ENCODE measurements at places on chromosomes 3 and 15. TPM values are rescaled to one million over a fixed set of nuclear protein-coding genes. Genes with fewer than 3 reads are reported as not detected.

GRCh38 chr15:64282701-64283100 is 73.3 kb downstream of the CSNK1G1 start:
- no peak for DNase-seq

- DNase-seq, result no peak
These were observed 492.6 kb downstream of the SQOR start for GRCh38 chr15:46127361-46127874.

- DNase-seq, result no peak
These were observed 214.8 kb downstream of the KCNH8 start for GRCh38 chr3:19363071-19363470.

- DNase-seq, result no peak
These were observed 169.3 kb downstream of the ADAMTS9 start for GRCh38 chr3:64518496-64518895.

GRCh38 chr3:175672119-175672689 is 813.1 kb downstream of the NAALADL2 start:
- DNase-seq, result no peak

DNA sequence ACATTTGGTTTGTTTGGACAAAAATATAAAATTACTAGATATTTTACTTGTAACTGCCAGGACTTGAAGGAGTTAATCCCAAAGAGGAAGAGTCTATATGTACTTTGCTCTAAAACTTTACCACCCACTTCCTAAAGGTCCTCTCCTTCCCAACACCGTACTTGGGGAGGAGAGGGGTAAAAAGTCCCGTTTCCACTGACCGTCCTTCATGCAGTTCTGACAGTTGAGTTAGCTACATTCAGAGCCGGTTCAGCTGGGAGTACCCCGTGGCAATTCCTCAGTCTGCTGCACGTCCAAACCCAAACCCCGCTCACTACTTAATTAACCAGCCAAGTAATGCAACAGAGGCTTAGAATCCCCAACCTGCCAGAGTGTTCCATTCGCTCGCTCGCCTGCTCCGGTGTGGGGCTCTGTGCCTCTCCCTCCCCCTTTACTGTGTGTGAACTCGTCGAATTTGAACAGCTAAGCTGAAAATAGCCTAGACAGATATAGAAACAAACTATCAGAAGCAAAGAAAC is 519.7 kb downstream of the FOXP1 start:
- DNase-seq, result peak; percentile 71

- no peak for DNase-seq
These were observed 20.8 kb upstream of the TNIK start for GRCh38 chr3:171481011-171481410.

DNA sequence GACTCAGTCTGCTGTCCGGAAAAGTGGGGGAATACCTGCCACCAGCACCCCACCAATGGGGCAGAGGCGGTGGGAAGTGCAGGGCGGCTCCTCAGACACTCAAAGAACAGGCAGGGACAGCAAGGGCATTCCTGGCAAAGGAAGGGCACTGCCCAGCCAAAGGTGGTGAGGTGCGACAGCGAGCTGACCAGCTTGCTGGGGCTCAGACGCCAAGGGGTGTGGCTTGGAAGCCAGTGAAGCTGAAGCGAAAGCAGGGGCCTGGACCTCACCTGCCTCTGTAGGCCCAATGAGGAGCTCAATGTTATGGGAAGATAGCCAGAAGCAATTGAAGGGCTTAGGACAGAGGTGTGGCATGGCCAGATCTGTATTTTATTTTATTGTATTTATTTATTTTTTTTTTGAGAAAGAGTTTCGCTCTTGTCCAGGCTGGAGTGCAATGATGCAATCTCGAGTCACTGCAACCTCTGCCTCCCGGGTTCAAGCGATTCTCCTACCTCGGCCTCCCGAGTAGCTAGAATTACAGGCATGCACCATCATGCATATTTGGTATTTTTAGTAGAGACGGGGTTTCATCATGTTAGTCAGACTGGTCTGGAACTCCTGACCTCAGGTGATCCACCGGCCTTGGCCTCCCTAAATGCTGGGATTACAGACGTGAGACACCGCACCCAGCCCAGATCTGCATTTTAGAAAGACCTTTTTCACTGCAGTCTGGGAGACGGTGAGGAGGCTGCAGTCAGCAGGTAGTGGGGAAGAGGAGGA is 4.4 kb upstream of the LMAN1L start:
- no peak for DNase-seq

Gene PHC3
- total RNA-seq, result 62.0 TPM

Gene PLCL2
- total RNA-seq, result 17.8 TPM

Gene ZNF770
- total RNA-seq, result 53.0 TPM

Gene NEK10
- total RNA-seq, result 0.34 TPM

Gene SUSD5
- total RNA-seq, result not detected

Gene HYAL1
- total RNA-seq, result 0.39 TPM

Gene MME
- total RNA-seq, result not detected

Gene NR1I2
- total RNA-seq, result 0.82 TPM

All from activated naive CD4-positive, alpha-beta T cell treated with anti-CD3 and anti-CD28 coated beads, Interleukin-2, amount 50 U/mL, for 72 hours (primary cell).